Hippocampal formation (tissue), 2 donors: ENCODE measurements at places on chromosomes 4 and X.

DNA sequence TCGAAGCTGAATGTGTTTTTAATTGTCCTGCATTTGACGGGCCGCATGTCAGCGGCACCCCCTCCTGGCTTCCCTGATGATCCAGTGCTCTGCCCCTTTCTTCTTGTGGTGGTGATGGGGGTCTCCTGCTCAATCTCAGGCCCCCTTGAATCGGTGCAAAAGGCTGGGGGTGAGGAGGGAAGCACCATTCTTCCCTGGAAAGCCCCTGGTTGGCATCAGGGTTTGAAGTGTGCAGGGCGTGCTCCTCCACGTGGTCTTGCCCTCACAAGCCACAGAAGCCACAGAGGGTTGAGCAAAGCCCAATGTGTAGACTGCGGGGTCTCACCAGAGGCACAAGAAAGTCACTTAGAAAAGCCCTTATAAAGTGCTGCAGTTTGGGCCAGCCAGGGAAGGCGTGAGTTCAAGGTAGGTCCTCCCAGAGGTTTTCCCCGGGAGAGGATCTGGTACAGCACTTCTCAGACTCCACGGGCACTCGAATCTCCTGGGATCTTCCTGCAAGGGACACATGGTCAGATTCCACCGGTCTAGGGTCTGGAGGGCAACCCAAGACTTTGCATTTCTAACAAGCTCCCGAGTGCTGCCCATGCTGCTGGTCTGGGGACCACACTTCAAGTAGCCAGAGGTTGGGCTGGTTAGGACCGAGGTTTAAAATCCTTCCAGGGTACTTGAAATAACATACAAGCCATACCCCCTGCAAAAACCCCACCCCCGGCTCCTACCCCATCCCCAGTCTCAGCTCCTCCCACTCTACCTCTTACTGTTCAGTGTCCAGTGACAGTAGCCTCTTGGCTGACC is 35.1 kb downstream of the PSAPL1 start:
- no peak for DNase-seq

DNA sequence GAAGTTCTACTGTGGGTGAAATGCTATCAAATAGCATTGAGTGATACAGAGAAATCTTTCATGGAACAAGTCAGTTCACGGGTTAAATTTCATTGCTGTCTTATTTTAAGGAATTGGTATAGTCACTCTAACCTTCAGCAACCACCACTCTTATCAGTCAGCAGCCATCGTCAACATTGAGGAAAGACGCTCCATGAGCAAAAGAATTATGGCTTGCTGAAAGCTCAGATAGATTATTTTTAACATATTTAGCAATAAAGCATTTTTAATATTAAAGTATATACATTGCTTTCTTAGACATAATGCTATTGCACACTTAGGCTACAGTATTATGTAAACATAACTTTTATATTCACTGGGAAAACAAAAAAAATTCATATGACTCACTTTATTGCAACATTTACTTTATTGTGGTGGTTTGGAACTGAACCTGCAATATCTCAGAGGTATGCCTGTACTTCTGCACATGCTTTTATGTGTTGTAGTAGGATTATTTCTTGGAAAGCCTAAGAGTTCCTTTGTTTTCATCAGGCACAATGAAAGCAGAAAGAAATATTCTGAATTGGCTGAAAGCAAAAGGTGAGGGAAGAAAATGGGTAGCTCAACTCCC is 586.7 kb downstream of the GBA3 start:
- no peak for DNase-seq

DNA sequence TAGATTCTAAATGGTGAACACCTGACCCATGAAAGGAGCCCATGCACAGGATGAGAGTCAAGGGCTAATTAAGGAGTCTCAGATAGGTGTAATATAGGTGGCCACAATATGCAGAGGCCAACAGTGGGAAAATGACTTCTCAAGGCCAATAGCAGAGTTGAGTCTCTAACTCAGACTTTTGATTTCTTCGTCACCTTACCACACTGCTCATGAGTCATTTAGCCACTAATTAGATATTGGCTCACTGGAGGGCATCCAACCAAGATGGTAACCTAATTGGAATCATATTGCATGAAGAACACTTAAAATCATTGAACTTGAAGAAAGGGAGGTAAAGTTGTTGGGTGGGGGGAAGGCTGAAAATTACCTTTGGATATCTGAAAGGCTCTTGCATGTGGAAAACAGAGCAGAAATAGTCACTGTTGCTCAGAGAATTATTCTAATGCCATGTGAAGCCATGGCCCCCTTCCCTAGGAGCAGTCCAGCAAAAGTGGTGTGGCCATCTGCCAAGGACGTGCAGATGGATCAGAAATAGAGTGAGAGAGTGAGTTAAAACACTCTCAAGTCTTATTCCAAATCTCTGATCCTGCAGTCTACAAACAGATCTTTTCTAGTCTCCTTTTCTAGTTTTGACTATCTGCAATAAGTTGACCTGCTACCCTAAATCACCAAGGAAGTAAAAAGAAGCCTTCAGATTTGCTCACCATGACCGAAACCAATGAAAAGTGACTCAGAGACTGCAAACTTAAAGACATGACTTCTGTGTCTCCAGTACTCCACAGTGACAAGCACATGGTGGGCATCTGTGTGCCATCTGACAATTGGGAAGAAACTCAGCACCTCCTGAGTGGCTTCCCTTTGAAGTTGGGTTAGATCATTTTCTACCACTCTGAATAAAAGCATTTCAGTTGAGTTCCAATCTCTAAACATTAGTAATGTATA is 93.9 kb upstream of the C1QTNF7 start:
- DNase-seq = no peak

DNA sequence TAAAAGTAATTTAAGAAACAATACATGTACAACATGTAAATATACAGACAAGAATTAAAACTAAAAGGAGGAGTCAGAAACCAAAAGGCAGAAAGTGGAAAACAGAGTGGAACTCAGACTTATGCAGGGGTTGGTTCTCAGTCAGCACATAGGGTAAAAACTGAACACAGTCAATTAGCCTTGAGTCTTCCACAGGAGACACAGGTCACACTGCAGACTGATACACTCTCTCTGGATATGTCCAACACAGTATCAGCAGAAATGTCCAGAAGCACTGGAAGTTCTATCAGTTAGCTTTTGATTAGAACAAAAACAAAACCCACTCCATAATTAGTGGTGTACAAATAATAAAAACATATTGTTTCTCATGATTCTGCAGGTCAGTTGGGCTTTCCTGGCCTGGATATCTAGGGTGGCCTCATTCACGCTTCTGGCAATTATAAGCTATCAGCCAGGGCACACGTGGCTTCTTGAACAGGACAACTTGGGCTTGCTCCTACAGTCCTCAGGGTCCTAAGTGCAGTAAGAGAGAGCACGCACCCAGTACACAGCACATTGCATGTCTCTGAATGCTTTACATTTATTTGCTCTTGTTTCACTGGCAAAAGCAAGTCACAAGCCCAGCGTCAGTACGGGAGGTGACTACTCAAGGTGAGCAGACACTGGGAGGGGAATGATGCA is 21.6 kb downstream of the TEC start:
- no peak for DNase-seq

DNA sequence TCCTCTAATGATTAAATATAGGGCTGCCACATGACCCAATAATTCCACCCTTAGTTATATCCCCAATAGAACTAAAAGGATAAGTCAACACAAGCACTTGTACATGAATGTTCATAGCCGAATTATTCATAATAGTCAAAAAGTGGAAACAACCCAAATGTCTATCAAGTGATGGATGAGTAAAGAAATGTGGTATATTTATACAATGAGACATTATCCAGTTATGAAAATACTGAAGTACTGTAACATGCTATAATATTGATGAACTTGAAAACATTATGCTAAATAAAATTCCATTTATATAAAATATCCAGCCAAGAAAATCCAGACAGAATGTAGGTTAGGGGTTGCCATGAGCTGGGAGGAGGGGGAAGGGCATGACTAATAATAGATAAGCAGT is 436.7 kb upstream of the AADAT start:
- DNase-seq = no peak

DNA sequence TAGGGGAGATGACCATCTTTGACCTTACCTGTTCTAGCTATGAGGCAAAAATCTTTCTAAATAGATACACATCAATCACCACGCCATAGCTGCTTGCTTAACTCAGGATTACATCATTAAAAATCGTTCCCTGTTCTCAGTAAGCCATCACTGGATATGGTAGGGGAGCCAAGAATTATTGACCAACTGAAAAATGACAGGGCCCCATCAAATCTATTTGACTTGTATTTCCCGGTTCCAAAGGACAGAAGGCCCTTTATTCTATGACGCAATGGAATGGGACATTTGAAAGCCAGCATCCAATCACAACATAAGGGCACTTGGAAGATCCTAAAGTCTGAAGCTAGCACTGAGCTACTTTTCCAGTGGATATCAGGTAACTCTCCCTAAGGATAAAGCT is 75.6 kb upstream of the NOCT start:
- DNase-seq = no peak

- no peak for DNase-seq
Observed at GRCh38 chrX:102860235-102860634, 76.8 kb upstream of the RAB40AL start.

DNA sequence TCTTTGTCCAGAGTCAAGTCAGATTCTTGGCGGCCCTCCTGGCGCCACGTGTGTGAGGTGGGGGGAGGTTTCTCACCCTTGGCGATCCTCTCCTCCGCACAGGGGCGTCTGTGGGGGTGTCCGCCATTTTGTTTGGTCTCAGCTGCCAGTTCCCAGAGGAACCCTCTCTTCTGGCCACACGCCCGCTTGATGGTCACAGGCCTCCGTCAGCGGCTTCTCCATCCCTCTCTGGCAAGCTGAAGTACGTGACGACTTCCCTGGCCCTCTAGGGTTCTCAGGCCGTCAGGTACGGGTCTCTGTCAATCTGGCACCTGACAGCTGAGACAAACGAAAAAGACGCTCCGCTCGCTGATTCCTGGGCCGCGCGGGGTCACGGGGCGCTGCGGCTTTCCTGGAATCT is 272.6 kb downstream of the TRIML1 start:
- DNase-seq = no peak

DNA sequence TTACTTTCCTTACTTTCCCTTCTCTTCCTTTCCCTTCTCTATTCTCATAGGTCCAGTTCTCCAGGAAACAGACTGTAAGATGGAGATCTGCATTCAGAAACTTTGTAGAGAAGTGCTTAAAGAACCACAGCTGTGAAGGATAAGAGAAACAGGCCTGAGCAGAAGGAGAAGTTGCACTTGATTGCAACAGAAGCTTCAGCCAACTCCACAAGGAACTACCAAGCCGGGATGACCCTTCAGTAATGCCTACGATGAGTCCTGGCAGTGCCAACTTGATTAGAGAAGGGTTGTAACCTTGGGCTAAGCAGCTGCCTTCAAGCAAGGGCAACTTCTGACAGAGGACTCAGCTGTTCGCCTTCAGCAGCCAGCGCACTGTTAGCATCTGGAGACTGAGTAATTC is 413.3 kb upstream of the RASGEF1B start:
- no peak for DNase-seq

DNA sequence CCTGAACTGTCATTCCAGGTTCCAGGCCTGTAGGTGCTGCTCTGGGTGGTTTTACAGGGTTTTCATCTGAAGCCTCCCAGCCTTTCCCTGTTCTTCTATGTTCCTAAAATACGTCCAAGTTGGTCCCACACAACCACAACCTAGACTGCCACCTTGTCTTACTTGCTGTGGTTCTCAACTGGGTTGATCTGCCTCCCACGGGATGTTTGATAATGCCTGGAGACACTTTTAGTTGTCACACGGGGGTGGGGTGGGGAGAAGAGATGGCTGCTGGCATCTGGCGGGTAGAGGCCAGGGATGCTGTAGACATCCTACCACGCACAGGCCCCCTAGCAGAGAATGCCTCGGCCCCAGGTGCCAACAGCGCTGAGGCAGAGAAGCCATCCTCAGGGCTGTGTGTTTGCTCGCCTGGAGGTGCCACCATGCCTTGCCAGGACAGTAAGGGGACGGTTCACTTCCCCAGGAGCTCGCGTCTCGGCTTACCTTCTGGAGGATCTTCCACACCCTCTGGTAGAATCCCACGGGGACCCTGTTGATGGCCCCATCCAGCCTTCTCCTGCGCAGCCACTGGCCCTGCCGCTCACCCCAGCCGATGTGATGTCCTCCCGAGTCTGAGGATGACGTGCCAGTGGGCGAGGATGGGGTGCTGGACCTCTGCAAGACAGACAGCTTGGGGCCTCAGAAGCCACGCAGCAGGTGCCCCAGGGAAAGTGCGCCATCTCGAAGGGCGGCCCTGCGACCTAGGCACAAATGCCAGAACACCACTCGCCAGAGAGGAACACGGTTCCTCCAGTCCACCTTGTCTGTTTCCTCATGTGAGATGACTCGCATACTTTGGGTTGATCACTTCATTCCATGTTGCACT is 87.0 kb downstream of the PHKA2 start:
- no peak for DNase-seq

DNA sequence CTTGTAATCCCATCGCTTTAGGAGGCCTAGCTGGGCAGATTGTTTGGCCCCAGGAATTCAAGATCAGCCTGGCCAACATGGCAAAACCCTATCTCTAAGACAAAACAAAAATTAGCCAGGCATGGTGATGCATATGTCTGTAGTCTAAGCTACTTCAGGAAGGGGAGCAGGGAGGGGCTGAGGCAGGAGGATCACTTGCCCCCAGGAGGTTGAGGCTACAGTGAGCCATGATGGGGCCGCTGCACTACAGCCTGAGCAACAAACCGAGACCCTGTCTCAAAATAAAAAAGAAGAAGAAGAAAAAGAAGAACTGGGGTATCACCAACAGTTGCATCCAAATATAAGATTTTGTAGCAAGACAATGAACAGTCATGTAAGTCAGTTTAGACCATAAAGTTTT is 47.3 kb upstream of the NFKB1 start:
- no peak for DNase-seq

GRCh38 chr4:83219344-83220331 is 65.0 kb downstream of the COQ2 start:
- no peak for DNase-seq

DNA sequence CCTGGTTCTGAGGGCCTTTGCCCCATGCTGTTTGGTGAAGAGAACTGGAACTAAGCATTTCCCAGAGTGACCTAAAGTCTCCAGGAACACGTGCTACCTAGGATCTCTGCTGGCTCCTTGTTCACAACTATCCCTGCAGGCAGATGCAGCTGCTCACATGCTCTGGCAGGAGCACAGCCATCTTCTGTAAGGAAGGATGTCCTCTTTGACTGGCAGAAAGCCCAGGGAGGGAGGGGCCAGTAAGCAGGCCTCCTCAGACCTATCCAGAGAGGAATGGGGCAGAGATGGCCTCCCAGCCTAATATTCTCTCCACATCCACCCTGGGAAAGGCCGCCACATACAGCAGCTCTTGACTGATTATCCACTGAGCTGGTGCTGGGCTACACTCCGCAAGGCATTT is 142.8 kb upstream of the EOLA2 start:
- DNase-seq = no peak

DNA sequence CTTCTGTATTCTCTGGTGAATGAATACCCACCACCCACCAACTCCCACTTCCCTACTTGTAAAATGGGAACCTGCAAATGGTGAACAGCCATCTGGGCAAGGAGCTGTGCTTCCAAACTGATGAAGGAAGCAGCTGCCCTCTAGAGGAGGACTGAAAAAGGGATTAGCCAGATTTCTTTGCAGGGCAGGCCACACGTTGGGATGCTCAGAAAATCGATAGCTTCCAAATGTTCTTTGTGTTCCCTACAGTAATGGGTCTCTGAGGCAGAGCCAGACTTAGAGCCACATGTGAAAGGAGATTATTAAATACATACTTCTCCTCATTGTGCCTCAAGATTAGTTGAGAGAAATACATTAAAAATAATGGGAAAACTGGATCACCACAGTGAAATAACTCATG is 39.3 kb upstream of the LPAR4 start:
- DNase-seq = no peak
